Activated naive CD4-positive, alpha-beta T cell treated with anti-CD3 and anti-CD28 coated beads, Interleukin-2, amount 50 U/mL, for 72 hours (primary cell): ENCODE measurements at places on chromosomes 2 and 18. TPM values are rescaled to one million over a fixed set of nuclear protein-coding genes. Genes with fewer than 3 reads are reported as not detected.

CHN1 gene
- total RNA-seq: 3.3 TPM

KIF5C gene
- 16.4 TPM for total RNA-seq

LYG2 gene
- not detected for total RNA-seq

RGPD3 gene
- not detected for total RNA-seq

NIFK gene
- 97.3 TPM for total RNA-seq

PTPN2 gene
- 69.9 TPM for total RNA-seq

PARD3B gene
- total RNA-seq: 0.35 TPM

ZSWIM2 gene
- not detected for total RNA-seq

UGP2 gene
- 100 TPM for total RNA-seq

SERPINB3 gene
- total RNA-seq: not detected

LINC00305 gene
- not detected for total RNA-seq

B3GNT7 gene
- total RNA-seq: 0.07 TPM

RIT2 gene
- not detected for total RNA-seq

GRCh38 chr2:71965530-71965929, 182.1 kb downstream of the CYP26B1 start:
- no peak for DNase-seq

- no peak for DNase-seq
Measured at GRCh38 chr2:241459520-241459919, 48.9 kb downstream of the STK25 start.

DNA sequence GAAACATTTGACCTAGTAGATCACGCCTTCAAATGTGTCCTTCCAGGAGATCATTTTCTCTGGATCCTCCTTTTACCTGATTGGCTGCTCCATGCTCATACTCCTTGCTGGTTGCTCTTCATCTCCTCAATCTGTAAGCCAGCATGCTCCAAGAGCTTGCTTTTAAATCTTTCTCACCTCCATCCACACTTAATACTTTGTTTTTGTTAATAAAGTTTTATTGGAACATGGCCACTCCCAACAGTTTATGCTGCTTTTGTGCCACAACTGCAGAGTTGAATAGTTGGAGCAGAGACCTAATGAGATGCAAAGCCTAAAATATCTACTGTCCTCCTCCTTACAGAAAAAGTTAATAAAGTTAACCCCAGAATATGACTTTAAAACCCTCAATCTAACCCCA, 60.0 kb downstream of the KLHL14 start:
- DNase-seq: no peak

GRCh38 chr18:47931718-47932103, 1.3 kb upstream of the SMAD2 start:
- peak; percentile 23 for DNase-seq

- DNase-seq: no peak
Measured at GRCh38 chr2:158228943-158229508, 127.3 kb downstream of the UPP2 start.

GRCh38 chr2:205465791-205466190, 216.5 kb upstream of the NRP2 start:
- no peak for DNase-seq

- DNase-seq: no peak
Measured at GRCh38 chr2:240886678-240887609, 9.0 kb downstream of the MAB21L4 start.

DNA sequence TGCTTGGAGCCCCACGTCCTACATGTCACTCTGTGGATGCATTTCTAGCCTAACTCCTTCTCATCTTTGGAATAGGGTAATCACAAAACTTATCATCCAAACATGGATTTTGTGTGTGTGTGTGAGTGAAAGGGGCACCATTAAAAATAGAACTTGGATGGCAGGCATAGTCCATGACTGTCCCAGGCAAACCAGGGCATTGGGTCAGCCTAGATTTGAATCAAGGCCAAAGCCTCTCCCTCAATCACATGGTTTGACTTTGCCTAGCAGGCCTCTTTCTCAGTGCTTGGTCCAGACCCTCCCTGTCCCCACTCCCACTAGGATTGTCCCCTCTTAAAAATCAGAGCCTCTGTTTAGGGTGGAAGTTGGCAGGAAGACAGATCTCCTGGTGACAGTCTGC, 67.4 kb upstream of the BCL2L11 start:
- no peak for DNase-seq

- peak; percentile 30 for DNase-seq
Measured at GRCh38 chr2:73072416-73072815, 904 bp upstream of the SFXN5 start.

GRCh38 chr2:10629819-10630532, 59.8 kb downstream of the NOL10 start:
- no peak for DNase-seq

DNA sequence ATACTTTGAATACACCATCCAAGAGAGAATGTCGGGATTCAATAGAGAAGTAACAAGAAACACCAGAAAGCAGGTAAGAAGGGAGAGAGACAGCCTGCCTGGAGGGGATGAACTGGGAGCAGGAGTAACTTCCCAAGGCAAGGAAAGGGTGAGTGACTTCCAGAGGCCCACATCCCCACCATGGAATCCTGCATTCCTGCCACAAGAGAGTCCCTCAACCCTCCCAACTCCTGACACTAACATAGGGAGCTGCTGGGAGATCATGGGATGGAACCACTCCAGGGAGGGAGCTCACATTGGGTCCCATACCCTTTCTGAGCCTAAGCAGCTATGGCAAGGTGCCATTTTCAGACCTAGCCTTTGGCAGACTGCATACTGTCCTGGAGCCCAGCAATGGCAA, 5.5 kb upstream of the TMEM163 start:
- no peak for DNase-seq

- no peak for DNase-seq
Measured at GRCh38 chr2:235607546-235608199, 113.8 kb downstream of the AGAP1 start.

- no peak for DNase-seq
Measured at GRCh38 chr2:118527571-118527970, 319.9 kb downstream of the EN1 start.

- DNase-seq: no peak
Measured at GRCh38 chr2:241991299-241991698, 121.8 kb downstream of the RTP5 start.

- no peak for DNase-seq
Measured at GRCh38 chr2:210562502-210563080, 6.2 kb downstream of the CPS1 start.

DNA sequence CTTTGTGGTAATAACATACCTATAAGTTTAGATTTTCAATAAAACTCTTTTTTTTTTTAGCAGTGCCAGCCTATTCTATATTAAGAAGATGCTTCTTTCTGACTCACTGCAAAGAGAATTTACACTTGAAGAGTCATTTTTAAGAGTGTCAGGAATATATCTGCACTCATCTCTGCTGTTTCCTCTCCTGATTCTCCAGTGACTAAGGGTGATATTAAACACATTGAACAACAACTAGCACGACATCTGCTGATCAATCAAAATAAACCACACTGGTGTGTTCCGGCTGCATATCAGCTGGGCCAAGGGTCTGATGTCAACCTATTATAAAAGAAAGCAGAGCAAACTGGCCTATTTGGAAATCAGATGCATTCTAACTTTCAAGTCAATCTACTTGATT, 15.0 kb downstream of the RAB27B start:
- DNase-seq: no peak

GRCh38 chr18:48000701-48001100, 70.2 kb upstream of the SMAD2 start:
- no peak for DNase-seq

DNA sequence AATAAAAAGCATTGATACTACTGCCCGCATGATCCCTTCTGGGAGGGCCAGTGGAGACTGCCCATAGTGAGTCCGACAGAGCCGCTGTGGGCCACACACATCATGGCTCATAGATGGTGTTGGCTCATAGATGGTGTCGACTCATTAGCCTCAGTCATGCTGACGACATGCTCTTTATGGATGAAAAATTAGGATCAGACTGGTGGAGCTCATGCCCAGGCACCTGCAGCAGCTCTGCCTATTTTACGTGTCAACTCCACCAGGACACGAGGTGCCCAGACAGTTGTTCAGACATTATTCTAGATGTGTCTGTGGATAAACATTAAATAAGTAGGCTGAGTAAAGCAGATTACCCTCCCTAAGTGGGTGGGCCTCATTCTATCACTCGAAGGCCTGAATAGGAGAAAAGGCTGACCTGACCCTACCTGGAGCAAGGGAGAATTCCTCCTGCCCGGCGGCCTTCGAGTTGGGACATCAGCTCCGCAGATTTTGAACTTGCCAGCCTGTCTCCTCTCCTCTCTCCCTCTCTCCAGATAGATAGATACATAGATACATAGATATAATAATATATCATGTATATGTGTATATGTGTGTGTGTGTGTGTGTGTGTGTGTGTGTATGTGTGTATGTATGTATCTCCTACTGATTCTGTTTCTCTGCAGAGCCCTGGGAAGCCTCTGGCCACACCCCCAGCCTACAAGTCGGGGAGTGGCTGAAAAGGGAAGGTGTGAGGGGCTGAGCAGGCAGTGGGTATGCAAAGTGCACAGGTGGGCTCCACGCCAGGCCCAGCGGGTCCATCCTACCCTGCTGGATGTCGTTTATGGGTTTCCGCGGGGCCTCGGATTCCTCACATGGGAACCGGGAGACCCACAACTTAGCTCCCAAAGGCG, 13.6 kb upstream of the TEX51 start:
- DNase-seq: no peak

GRCh38 chr18:11163665-11164064, 14.3 kb upstream of the PIEZO2 start:
- no peak for DNase-seq

DNA sequence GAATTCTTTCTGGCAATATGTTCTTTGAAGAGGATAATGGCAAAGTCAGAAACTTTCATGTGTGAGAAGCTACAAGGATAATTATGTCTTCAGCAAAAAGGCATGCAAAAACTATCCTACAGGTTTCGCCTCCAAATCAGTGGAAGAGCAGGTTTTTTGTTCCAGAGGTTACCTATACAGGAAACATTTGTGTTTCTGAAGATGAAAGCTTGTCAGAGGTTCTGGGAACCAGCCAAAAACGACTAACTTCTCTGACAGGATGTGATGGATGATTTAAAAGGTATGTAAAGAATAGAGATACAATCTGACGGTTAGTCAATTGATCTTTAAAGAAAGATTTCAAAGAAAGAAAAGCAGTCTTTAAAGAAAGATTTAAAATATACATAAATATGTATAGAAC, 37.6 kb downstream of the RND3 start:
- no peak for DNase-seq

GRCh38 chr2:66387016-66387753, 47.7 kb upstream of the MEIS1 start:
- DNase-seq: no peak

- DNase-seq: no peak
Measured at GRCh38 chr2:45605116-45605515, 6.0 kb downstream of the SRBD1 start.

DNA sequence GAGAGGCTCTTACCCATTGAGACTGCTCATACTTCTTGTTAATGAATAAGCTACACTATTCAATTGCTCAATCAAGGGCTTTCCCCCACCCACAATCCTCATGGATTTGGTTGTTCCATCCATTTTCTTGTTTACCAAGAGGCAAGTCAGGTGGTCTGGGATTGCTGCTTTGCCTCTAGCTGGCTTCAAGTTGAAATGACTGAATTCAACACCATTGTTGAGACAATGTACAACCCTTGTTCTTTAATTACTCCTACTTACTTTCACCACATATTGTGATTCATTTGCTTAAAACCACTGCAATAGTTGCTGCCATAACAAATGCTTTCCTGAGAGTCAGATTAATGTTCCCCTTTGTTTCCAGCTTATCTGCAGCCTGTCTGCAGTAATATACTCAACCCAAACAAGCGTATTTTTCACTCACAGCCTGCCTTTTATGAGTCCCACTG, 532.2 kb downstream of the RIT2 start:
- no peak for DNase-seq

GRCh38 chr2:69082430-69082997, 69.5 kb downstream of the ANTXR1 start:
- DNase-seq: no peak

DNA sequence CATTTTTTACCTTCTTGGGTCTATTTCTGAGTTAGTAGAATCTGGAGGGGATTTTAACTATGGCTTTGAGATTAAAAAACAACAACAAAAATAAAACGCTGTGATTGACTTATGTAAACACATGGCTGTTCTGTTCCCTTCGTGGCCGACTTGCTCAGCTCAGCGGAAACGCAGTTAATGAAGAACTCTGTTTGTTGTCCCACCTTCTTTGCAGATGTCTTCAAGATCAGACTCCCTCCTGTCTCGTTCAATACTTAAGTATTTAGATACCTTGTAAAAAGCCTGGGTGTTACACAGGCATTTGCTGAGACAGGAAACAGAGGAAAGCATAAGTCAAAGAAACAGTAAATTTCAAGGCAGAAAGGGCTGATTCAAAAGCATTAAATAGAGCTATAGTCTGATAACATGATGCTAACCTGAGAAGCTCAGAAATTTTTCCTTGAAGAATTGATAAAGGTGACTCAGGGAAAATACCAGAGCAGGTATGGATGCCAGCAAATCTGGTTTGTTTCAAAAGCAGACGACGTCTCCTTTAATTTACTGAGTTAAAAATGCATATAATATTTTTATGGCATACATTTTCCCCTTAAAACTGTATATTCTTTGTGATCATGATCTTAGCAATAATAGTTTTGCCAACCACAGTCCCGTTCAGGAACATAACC, 21.7 kb upstream of the POLI start:
- DNase-seq: no peak

- peak; percentile 67 for DNase-seq
Measured at GRCh38 chr2:190881598-190882410, 1.2 kb downstream of the GLS start.
